ENCODE measurements at places on chromosomes 6 and 20. TPM values are rescaled to one million over a fixed set of nuclear protein-coding genes. Genes with fewer than 3 reads are reported as not detected.

The STX7 gene
- 58.9 TPM for total RNA-seq

The PNPLA1 gene
- total RNA-seq, result not detected

The RBM38 gene
- total RNA-seq, result 21.6 TPM

The VARS2 gene
- 11.7 TPM for total RNA-seq

The LRFN2 gene
- not detected for total RNA-seq

The PCNA gene
- 131 TPM for total RNA-seq

The GPX6 gene
- total RNA-seq, result not detected

The HNF4A gene
- not detected for total RNA-seq
